ENCODE measurements at places on chromosomes 6 and 20.

GRCh38 chr6:170265655-170266054 is 25.2 kb downstream of the DLL1 start:
- no peak for DNase-seq

DNA sequence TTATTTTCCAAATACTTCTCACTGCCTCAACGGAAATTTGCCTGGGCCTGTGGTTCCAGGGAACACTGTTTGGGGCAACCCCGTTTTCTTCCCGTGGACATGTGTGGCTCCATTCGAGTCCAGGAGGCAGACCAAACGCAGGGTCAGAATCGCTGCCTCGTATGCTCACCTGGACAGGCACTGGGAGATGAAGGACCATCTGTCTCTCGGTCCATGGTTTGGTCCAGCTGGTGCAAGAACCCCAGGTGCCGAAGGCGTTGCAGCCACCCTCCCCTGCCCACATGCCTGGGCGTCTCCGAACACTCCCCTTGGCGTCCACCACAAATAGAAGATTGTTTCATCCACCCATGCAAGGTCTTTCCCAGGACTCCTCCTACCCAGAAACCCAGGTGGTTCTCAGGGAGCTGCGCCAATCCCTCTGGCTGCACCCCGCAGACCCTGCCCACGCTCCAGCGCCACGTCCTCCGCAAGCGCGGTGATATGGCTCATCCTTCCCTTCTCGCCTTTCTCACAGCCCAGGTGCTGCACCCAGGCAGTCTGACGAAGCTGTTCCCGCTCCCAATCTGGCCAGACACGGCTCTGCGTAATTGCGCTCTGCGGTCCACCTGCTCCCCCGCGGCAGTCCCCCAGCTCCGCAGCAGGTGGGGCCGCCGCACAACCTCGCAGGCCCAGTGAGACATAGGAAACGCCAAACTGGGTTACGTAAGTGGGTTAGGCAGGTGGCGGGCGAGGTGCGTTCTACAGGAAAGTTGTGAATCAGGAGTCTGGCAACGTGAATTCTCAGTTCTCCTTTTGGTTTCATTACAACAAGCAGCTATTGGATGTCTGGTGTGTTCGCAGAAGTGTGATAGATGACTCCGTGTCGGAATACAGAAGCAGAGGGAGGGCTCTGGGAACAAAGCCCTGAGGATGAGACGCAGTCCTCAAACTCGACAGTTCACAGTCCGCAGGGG is 146.2 kb upstream of the ECI2 start:
- peak; percentile 56 for DNase-seq

DNA sequence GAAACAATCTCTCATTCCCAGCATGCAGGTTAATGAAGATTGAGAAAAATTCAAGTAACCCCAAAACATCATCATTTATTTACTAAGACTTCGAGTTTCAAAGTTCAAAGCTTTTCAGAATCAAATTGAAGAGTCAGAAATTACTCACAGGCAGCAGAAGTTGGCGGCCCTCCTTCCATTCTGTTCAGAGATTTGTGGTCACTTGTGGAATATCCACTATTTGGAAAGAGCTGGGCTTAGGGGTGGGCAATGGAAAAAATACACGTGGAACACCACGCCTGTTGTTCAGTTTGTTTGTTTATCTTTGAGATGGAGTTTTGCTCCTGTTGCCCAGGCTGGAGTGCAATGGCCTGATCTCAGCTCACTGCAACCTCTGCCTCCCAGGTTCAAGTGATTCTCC is 108.6 kb upstream of the NAA20 start:
- DNase-seq: no peak

DNA sequence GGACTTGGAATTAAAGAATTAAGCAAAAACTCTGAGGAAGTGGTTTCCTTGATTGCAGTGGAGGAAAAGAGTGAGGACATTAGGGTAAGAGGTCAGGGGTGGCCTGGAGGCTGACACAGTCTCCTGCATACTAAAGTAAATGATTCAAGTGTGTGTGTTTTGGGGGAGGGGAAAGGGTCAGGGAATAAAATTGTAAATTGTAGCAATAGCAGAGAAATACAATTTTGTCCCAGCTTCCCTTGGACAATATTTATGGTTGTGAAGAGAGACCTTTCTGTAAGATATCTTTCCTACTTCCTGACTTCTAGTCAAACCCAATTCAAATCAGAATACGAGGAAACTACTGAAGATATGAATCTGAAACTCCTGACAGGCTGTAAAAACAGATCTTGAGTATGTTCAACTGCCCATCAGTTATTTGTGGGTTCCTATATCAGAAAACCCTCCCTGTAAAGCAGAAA is 143.4 kb upstream of the HMGN3 start:
- DNase-seq: no peak

DNA sequence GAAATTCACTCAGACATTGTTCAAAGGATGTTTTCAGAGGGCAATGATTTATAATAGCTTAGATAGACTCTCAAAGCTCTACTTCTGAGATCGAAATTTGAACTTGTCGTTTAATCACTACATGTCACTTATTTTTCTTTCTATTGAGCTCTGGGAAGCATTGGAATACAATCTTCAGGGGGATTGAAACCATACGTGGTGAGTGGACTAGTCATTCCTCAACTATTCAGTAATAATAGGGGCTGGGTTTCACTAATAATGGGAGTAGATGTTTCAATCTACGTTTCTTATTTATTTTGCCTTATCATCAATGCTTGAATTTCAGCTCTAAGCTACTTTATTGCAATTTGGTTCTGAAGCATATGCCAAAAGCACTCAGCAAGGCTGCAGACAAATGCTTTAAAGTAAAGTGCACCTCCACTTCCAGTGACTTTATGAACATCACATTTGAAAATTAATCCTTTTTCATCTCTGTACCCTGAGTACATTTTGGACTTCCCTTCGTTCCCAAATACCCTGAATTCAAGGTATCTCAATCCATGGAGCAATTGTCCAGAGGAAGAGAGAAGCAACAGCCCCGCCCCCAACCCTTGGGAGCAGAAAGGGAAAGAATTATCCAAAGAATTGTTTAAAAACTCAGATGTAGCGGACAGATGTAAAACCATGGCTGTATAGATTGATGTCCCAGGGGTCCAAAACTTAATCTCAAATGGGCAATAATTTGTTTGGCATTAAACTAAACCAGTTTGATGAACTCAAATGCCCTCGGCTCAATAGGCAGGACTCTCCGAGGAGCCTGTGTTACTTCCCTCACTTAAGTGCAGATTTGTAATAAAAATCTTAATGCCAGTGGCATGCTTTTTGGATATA is 68.1 kb downstream of the HFE start:
- peak; percentile 39 for DNase-seq

DNA sequence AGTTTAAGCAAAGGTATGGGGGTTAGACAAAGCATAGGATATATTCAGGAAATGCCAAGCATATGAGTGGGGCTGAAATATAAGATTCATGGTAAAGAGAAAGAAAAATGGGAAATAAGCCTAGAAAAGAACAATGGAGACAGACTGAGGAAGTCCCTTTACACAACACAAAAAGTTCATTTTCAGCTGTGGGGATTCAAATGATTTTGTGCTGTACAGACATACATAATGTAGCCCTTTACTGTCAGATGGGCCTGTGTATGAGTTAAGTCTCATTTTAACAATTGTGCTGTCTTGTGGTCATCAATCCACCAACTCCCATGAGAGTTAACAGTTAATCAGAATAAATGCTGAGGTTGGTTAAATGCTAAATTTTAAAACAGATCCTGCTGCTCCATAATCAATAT is 37.2 kb downstream of the REV3L start:
- DNase-seq: no peak

DNA sequence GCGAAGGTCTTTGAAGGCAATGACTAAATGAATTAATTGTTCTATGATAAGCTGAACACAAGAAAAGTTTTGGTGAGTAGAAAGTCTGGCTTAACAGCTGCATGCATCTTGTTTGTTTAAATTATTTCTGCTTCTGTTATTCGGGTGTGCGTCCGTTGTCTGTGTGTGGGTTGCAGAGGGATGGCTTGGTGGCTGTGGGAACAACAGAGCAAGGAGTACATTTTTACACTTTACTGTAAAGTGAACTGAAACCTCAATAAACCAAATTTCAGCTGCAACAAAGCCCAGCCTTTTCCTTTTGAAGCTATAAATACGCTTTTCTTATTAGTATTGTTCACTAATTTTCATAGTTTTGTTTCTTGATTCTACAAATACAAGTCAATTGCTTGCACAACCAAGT is 3.5 kb upstream of the LAMP5 start:
- DNase-seq: no peak

DNA sequence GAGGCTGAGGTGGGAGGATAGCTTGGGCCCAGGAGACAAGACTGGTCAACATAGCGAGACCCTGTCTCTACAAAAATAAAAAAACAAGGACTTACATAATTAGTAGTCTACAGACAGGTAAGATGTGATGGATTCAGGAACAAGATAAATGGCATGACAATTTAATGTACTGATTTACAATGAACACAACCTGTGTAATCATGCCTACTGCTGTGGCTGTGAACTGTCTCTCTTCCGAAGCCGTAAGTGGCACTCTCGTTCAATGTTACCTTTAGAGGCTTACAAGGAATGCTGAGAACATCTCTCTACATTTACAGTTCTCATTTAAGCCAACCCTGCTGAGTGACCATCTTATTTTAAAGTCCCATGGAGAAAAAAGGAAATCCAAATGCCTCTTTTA is 134.8 kb upstream of the PRDM1 start:
- DNase-seq: no peak

- no peak for DNase-seq
Observed at GRCh38 chr6:56593801-56594318, 48.8 kb downstream of the DST start.

GRCh38 chr6:159229651-159230051 is 60.5 kb downstream of the FNDC1 start:
- DNase-seq: no peak

- DNase-seq: no peak
Observed at GRCh38 chr6:14732226-14732843, 513.5 kb upstream of the JARID2 start.

- no peak for DNase-seq
Observed at GRCh38 chr20:38460040-38460623, 12.5 kb upstream of the RALGAPB start.

DNA sequence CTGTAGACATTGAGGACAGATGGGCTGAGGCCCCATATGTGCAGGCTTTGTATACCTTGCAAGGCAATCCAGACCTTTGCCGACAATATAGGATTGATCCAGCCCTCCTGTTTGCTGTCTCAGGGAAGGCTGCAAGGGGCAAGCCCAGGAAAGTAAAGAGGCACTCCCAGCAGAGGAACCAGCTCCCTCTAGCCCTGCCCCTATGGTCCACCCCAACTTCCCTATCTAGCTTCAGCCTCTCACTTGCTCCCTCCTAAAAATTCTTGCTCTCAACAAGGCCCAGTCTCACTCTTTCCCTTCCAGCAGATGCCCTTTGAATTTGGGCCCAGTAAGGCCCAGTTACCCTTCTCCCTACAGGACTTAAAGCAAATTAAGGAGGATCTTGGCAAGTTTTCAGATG is 92.6 kb downstream of the JARID2 start:
- DNase-seq: no peak

DNA sequence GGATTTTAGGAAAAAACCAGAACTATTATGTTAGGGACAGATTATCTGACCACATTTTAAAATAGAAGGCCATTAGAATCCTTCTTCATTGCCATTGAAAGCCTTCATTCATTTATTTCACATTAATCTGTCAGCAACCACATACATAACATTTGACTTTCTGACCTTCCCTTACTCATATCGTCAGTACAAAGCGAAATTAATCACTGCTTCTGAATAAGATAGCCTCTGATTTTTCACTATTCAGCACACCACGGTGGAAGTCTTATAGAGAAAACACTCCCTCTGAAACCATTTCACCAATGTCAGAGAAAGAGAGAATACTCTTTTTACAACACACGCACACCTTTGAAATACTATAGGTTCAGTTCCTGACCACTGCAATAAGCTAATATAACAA is 442.5 kb upstream of the ID4 start:
- DNase-seq: no peak

- no peak for DNase-seq
Observed at GRCh38 chr20:42402455-42402854, 784.3 kb upstream of the CHD6 start.

DNA sequence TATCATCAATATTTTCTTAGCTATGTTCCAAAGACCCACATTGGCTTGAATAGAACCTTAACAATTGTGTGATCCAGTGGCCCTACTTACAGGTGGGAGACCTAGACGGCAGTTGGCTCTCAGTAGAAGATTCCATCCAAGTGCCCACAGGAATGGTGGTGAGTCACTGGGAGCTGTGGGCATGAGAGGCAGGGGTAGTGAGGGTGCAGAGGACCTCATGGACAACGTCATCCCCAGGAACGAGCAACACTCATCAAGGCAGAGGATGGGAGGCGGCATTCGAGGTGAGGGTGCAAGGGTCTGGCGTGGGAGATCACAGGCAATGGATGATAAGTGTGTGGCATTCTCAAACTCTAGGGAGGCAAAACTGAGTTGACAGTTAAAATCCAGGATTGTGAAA is 17.5 kb upstream of the SPO11 start:
- no peak for DNase-seq

DNA sequence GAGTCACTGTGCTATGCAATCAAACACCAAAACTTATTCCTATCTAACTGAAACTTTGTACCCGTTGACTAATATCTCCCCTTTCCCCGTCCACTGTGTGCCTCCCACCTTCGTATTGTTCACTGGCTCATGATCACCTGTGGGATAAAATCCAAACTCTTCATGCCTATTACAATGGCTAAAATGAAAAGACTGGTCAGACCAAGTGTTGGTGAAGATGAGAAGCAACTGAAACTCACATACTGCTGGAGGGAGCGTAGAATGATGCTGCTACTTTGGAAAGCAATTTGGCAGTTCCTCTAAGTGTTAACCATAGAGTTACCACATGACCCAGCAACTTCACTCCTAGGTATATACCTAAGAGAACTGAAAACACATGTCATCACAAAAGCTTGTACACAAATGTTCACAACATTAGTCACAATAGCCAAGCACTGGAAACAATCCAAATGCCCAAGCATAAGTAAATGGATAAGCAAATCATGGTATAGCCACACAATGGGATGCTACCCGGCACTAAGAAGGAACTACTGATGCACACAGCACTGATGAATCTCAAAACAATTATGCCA is 13.1 kb downstream of the RPS10 start:
- DNase-seq: no peak

GRCh38 chr6:160428818-160429619 is 80.8 kb downstream of the SLC22A3 start:
- DNase-seq: no peak

DNA sequence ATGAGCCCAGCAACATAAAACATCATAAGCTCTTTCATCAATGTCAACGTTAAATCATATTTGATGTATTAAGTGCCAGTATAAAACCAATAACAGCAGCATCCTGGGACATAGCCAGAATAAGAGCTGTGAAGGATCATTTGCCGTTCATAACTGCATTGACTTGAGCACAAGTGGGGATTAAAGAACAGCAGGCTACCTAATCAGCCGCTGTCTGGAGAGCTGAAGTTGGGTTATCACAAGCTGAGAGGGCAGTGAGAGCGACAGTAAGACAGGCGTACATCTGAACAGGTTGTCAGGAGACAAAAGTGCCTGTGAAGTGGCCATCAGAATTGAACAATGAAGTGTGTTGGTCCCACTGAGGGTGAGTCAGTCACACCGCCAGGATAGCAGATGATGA is 269.6 kb downstream of the GRIK2 start:
- no peak for DNase-seq

- DNase-seq: no peak
Observed at GRCh38 chr6:107556082-107556481, 66.2 kb downstream of the SOBP start.
